Activated CD8-positive, alpha-beta memory T cell treated with anti-CD3 and anti-CD28 coated beads for 4 hours (primary cell): ENCODE measurements at places on chromosomes 16 and 17.

DNA sequence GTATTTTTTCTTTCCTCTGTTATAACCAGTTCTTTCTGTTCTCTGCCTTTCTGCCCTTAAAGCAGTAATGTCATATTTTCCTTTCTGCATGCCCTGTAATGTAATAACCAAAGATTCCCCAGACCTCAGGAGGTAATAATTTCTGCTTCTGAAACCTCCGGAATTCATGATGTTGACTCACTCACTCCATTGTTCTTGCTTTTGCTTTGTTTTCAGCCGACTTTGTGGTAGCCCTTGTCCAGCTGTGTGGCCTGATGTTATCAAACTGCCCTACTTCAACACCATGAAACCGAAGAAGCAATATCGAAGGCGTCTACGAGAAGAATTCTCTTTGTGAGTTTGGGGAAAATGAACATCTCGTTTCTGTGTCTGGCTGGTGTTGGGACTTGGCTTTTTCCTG is 55.9 kb downstream of the CDK12 start:
- DNase-seq: no peak

DNA sequence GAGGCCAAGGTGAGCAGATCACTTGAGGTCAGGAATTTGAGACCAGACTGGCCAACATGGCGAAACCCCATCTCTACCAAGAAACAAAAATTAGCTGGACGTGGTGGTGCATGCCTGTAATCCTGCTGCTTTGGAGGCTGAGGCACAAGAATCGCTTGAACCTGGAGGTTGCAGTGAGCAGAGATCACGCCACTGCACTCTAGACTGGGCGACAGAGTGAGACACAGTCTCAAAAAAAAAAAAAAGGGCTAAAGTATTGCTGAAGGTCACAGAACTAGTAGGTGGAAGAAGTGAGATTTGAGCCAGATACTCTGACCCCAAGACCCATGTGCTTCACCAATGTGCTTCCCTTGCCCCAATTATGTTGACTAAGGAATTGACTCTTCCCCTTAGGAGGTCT is 112.0 kb downstream of the NPIPB5 start:
- no peak for DNase-seq

GRCh38 chr17:49688848-49689247 is 11.0 kb upstream of the SPOP start:
- DNase-seq: no peak

DNA sequence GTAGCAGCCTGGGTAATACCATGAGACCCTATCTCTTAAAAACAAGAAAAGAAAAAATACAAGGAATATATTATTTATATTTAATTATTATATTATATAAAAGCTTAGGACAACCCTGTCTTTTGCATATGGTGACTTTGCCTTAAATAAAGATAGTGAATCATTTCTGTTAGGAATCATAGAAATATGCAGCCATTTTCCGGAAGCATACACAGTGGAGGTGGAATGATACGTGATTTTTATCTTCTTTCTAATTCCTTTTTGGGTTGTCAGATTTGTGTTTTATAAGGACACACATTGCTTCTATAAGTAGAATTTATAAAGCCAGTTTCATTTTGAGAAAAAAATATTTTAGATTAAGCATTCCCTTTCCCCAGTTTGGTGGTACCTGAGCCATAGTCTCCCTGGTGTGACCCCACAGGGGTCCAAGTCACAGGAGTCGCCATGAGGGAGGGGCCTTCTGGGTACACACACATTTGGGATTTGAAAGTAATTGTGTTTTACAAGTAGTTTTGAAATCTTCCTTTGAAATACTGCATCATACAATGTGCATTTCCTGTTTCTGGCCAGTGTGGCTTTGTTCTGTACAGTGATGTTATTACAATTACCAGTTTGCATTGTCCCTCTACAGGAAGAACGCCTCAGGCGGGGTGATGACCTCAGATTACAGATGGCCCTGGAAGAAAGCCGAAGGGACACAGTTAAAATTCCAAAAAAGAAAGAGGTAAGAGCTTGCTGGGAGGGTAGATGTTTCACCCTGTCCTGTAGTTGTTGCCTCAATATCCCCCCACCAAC is 50.9 kb downstream of the B9D1 start:
- DNase-seq: no peak

DNA sequence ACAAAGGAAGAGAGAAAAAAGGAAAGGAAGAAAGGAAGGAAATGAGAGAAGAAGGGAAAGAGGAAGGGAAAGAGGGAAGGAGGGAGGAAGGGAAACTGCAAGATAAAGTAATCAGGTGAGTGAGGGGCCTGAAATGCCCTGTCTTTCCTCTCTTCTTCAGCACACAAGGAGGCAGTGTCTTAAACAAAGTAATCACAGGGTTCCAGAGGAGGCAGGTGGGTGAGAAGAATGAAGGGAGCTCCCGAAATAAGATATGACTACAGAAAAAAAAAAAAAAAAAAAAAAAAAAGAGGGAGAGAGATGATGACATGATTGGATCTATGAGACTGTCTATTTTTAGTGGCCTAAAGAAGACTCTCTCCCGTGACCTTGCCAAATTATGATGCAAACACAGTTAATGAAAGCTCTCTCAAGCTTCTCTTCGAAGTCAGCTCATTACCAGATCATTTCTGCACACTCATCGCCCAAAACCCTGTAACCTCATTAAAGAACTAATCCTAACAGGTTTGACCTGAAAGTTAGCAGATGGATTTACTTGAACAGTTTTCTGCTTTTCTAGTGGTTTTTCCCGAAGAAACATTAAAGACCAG is 53.6 kb downstream of the CDH11 start:
- no peak for DNase-seq

DNA sequence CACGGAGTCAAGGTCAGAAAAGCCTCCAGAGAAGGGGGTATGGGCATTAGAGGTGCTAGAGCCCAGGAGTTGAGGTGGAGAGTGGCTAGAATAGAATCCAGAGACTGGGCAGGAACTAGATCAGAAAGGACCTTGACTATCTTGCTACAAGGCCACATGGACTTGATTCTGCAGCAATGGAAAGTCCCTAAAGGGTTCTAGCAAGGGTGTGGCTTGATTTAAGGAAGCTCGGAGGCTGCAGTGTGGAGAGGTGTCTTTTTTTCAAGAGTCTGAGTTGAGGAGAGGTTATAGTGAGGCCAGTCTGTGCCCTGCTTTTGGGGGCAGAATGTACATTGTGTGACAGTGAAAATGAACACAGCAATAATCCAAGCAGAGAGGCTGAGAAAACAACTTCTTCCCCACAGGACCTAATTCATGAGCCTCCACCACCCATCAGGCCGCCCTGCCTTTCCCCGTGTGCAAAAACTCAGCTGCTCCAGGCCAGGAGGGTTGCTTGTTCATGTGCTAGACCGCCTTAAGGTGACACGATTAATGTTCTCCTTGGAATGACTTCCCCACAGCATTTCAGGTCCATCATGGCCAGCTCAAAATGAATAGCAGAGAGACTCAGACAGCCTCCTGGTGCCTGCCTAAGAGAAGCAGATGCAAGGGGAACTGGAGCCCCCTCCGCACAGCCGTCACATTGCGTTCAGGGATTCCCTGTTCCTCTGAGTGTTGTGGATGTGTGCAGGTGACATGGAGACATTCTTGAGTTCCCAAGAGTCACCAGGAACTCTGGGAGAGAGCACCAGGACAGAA is 8.7 kb upstream of the BEAN1 start:
- no peak for DNase-seq

- DNase-seq: no peak
Measured at GRCh38 chr17:64413513-64413912, 22.9 kb upstream of the PECAM1 start.

DNA sequence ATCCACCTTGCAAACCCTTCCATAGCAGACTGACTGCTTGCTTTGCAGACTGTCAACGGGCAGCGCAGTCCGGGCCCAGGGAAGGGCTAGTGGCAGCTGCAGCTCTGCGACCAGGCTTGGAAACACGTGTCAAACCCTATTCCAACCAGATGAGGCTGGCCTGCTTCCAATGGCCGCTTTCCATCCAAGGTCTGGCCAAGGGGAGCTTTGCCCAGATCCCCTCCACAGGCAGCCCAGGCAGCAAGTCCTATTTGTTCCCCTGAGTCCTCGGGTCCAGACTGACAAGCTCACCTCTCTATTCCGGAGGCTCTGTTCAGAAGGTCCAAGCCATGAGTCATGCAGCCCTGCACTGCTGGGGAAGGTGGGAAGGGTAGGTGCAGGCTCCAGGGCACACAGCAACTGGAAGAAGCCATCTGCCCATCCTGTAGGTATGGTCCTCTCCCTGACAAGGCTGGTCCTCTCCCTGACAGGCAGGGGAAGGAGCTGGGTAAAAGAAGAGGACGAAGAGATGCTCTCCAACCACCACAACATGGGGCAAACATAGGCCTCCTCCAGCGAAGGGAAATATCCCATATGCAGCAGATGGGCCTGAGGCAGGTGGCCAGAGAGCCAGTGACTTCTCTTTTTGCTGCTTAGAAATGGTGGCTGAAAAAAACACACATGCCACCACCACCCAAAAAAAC is 22.6 kb upstream of the AXIN2 start:
- DNase-seq: no peak

DNA sequence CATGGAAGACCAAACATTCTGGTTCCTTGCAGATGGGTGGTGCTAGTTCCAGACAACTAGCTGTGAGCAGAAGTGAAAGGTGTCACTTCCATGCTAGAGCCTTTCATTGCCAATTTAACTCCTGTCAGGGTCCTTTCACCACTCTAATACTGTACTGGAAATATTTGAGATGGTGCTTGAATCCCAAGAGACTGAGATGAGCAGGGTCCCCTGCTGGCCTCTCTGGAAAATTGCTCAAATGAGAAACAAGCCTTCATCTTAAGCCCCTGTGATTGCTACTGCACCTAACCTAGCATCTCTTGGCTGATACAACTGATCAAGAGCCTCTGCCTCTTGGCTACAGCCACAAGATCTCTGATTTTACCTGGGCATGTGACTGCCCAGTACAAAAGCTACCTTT is 7.4 kb upstream of the VAC14 start:
- no peak for DNase-seq

- no peak for DNase-seq
Measured at GRCh38 chr17:64694207-64694606, 32.1 kb upstream of the SMURF2 start.

DNA sequence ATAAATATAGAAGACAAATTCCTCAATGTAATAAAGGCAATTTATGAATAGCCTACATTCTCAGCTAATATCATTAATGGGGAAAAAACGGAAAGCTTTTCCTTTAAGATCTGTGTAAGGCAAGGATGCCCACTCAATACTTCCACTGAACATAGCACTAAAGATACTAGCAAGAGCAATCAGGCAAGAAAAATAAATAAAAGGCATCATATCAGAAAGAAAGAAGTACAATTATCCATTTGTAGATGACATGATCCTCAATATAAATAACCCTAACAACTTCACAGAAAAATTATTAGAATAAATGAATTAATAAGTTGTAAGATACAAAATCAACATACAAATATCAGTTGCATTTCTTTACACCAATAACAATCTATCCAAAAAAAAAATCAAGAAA is 37.1 kb downstream of the C16orf87 start:
- no peak for DNase-seq

GRCh38 chr17:42407289-42407836 is 15.7 kb downstream of the CAVIN1 start:
- no peak for DNase-seq

DNA sequence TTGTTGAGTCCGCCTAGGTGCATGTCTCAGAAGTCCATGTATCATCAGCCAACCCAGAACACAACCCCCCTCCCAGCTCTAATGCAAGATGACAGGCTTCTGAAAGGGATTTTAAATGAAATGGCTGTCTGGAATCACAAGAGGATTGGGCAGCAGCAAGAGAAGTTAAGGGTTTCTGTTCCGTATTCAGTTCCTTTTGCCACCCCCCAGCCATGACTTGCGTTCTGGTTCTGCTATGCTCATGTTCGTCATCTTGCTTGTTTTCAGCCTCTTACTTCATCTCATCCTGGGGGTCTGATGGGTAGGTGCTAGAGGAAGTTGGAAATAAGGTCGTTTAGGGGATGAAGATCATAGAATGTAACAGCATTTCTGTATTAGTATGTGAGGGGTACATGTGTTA is 12.0 kb downstream of the MINK1 start:
- no peak for DNase-seq

- no peak for DNase-seq
Measured at GRCh38 chr16:66961065-66961744, at the start of gene CES3. CES3 (plus strand) TSS chr16:66961266; CDS start chr16:66961308, 42 bp downstream.
